ENCODE measurements at places on chromosomes 12 and 14. TPM values are rescaled to one million over a fixed set of nuclear protein-coding genes. Genes with fewer than 3 reads are reported as not detected.

TM9SF1 gene
- 110 TPM for total RNA-seq

DNA sequence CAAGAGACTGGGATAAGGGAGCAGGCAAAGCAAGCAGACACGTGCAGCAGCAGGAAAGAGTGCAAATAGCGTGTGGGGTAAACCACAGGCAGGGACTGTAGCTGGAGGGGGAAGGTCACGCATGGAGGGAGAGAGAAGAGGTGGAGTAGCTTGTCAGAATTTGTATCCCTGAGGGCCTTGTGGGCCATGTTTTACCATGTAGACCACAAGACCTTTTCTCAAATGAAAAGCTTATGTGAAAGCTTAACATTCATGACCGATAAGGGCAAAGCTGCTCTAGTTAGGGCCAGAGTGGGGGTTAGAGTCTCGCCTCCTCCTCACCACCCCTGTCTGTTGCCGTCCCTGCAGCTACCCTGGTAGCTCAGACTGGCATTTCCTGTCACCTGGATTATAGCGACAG lies 152.9 kb upstream of the E2F7 start:
- H3K27me3 ChIP-seq = no peaks in the 10 kb centered on the region
- H3K4me3 ChIP-seq = no peak overlapping the region
- DNase-seq = no peak
- no peak overlapping the region for H3K27ac ChIP-seq
- no peaks in the 10 kb centered on the region for H3K4me1 ChIP-seq
- H3K36me3 ChIP-seq = no peaks in the 10 kb centered on the region

- H3K27me3 ChIP-seq = peaks cover 4% of the 10 kb centered on the region
- no peaks in the 10 kb centered on the region for H3K36me3 ChIP-seq
- DNase-seq = no peak
- H3K27ac ChIP-seq = no peak overlapping the region
- no peak overlapping the region for H3K4me3 ChIP-seq
Observed at GRCh38 chr12:52613384-52614030, 4.9 kb downstream of the KRT73 start.

DNA sequence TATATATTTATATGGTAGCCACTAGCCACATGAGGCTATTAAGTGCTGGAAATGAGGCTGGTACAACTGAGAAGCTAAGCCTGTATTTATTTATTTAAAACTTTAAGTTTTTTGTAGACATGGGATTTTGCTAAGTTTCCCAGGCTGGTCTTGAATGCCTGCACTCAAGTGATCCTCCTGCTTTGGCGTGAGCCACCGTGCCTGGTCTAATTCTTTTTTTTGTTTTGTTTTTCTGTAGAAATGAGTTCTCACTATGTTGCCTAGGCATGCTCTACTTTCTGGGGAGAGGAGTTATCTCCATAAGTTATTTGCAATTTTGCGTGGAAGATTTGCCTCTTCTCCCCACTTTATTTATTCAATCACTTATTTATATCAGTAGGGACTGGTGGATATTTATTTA lies 4.8 kb upstream of the SNRNP35 start:
- H3K27ac ChIP-seq = no peak overlapping the region
- H3K4me3 ChIP-seq = no peak overlapping the region
- H3K36me3 ChIP-seq = no peaks in the 10 kb centered on the region
- no peak for DNase-seq

DNA sequence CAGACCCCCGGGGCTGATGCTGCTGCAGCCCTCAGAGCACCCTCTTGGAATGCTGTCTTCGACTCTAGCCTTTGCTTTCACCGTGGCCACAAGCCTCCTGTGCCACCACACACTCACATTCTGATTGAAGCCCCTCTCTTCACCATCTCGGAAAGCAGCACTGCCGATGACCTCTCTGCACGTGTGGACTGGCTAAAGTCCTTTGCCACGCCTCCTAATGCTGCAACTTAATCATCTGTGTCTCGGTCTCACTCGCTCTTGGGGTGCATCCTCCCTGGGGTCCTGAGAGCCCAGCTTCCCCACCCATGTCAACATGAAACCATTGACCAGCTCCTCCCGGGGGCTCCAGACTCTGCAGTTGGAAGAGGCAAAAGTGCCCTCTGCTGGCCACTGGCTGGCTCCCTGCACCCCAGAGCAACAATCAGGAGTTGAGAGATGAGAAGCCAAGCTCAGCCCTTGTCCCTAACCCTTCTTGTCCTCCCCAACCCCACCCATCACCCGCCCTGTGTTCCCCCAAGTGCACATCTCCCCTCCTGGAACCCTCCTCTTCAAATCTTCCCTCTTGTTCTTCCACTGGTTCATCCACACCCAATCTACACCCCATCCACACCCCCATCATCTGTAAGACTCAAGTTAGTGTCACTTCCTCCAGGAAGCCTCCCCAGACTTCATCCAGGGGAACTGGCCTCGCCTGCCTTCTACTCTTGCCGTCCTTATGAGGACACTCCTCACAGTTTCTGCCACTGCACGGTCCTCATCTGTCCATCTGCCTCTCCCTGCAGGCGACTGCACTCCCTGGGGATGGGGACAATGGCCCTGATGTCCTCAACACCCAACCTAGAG lies 23.6 kb upstream of the FAM181A start:
- no peaks in the 10 kb centered on the region for H3K27me3 ChIP-seq
- peaks cover 98% of the 10 kb centered on the region for H3K4me1 ChIP-seq
- H3K4me3 ChIP-seq = peak overlapping the region; percentile 55
- DNase-seq = peak; percentile 54

DNA sequence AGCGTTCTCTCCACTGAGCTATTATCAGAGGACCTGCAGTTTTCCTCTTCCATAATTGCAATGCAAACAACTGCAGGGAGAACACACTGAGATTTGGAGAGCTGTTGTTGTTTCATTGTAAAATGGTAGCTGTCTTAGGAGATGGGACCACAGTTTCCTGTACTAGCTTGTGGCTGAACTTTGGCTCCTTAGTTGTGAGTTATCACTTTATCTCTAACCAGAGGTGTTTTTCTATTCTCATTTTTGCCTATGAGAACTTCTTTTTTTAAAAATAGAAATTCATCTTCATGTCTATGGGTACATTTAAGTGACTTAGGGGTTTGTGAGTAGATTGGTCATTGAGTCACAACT lies 216.5 kb downstream of the SLC38A4 start:
- no peaks in the 10 kb centered on the region for H3K27me3 ChIP-seq
- DNase-seq = no peak
- H3K27ac ChIP-seq = no peak overlapping the region
- no peaks in the 10 kb centered on the region for H3K36me3 ChIP-seq
- H3K4me3 ChIP-seq = no peak overlapping the region

PLXNC1 gene
- total RNA-seq = 11.2 TPM

DNA sequence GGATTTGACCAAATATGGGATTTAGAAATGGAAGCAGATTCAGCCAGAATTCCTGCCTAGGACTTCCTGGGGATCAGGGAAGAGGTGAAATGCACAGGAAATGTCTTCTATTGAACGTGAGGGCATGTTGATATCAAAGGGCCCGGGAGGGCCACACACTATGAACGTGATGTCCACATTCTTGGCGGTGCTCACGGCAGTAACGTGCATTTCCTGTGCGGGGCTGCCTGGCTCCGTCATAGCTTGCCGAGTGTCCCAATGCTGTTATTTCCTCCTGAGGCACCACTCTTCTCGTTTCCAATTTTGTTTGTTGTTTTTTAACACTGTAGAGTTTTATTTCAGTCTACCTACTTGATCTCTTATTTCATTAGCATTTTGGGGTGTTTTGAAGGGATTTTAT lies 67.3 kb downstream of the ZNF664 start:
- no peak for DNase-seq
- H3K36me3 ChIP-seq = no peaks in the 10 kb centered on the region
- H3K27ac ChIP-seq = no peak overlapping the region
- no peaks in the 10 kb centered on the region for H3K4me1 ChIP-seq
- H3K4me3 ChIP-seq = no peak overlapping the region

NGB gene
- total RNA-seq = not detected

STYK1 gene
- total RNA-seq = not detected

RGS6 gene
- not detected for total RNA-seq

AMDHD1 gene
- 6.5 TPM for total RNA-seq

RPAP3 gene
- 32.8 TPM for total RNA-seq

DNA sequence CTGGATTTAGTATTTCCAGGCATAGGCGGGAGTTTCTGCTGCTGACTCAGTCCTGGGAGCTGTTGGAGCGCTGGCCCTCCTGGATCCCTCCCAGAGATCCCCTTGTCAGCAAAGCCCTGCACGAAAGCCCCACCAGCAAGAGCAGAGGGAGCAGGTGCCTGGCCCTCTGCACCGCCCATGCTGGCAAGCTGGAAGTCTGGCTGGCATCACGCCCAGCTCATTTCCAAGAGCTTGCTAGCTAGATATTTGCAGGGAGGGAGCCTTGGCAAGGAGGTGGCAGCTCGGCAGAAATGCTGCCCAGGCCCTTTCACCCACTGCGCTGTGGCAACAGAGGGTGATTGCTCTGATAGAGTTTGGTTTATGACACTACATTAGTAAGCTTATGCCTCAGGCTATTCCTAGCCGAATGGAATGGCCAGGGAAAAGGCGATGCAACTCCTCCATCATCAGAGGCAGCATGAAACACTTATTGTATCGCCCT lies 193.9 kb downstream of the EMP1 start:
- H3K27me3 ChIP-seq = no peaks in the 10 kb centered on the region
- H3K36me3 ChIP-seq = no peaks in the 10 kb centered on the region
- H3K27ac ChIP-seq = no peak overlapping the region
- no peak for DNase-seq
- H3K4me3 ChIP-seq = no peak overlapping the region

GRCh38 chr14:91048265-91048664 lies 12.2 kb downstream of the RPS6KA5 start:
- no peaks in the 10 kb centered on the region for H3K4me1 ChIP-seq
- no peaks in the 10 kb centered on the region for H3K36me3 ChIP-seq
- DNase-seq = no peak
- H3K4me3 ChIP-seq = no peak overlapping the region

PLBD1 gene
- total RNA-seq = not detected

GRCh38 chr12:49632986-49633702 lies 9.8 kb downstream of the PRPF40B start:
- no peak overlapping the region for H3K27ac ChIP-seq
- peaks cover 18% of the 10 kb centered on the region for H3K4me1 ChIP-seq
- H3K4me3 ChIP-seq = no peak overlapping the region
- H3K36me3 ChIP-seq = no peaks in the 10 kb centered on the region
- DNase-seq = no peak

- no peak overlapping the region for H3K4me3 ChIP-seq
- DNase-seq = no peak
- H3K27me3 ChIP-seq = no peaks in the 10 kb centered on the region
- H3K4me1 ChIP-seq = no peaks in the 10 kb centered on the region
- H3K36me3 ChIP-seq = no peaks in the 10 kb centered on the region
Observed at GRCh38 chr12:105272152-105272551, 36.2 kb upstream of the APPL2 start.

NANOG gene
- not detected for total RNA-seq

GRCh38 chr12:31896514-31897039 lies 62.6 kb upstream of the RESF1 start:
- no peaks in the 10 kb centered on the region for H3K36me3 ChIP-seq
- no peak overlapping the region for H3K4me3 ChIP-seq
- DNase-seq = no peak
- H3K27me3 ChIP-seq = no peaks in the 10 kb centered on the region
- no peak overlapping the region for H3K27ac ChIP-seq
- no peaks in the 10 kb centered on the region for H3K4me1 ChIP-seq

LAG3 gene
- 0.11 TPM for total RNA-seq

- no peak overlapping the region for H3K27ac ChIP-seq
- no peaks in the 10 kb centered on the region for H3K27me3 ChIP-seq
- H3K4me3 ChIP-seq = no peak overlapping the region
- no peaks in the 10 kb centered on the region for H3K36me3 ChIP-seq
Observed at GRCh38 chr14:80427101-80427500, 215.8 kb upstream of the DIO2 start.

GRCh38 chr12:131747276-131748177 lies 36.6 kb downstream of the SFSWAP start:
- peaks cover 26% of the 10 kb centered on the region for H3K36me3 ChIP-seq
- no peak for DNase-seq
- no peaks in the 10 kb centered on the region for H3K27me3 ChIP-seq

- no peak overlapping the region for H3K4me3 ChIP-seq
- H3K36me3 ChIP-seq = no peaks in the 10 kb centered on the region
- no peak for DNase-seq
- no peak overlapping the region for H3K27ac ChIP-seq
Observed at GRCh38 chr12:131138638-131139362, 185.1 kb downstream of the ADGRD1 start.

DNA sequence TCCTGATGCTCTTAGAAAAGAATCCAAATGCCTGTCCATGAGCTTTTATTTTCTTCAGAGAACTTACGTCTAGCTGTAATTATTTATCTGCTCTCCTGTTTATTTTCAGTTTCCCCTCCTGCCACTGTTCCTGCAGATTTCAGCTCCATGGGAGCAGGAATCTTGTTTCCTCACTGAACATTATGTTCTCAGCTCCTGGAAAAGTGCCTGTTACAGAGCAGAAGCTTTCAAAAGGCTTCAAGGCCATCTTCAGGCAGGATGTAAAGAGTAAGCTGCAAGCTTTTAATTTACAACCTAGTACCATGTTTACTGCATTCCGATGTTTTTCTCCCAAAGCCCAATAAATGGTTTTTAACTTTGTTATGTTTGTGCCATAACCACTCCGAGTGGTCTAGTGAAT lies 98.4 kb upstream of the BTG1 start:
- DNase-seq = no peak
- no peaks in the 10 kb centered on the region for H3K27me3 ChIP-seq
- H3K36me3 ChIP-seq = no peaks in the 10 kb centered on the region
- no peak overlapping the region for H3K4me3 ChIP-seq

- H3K4me1 ChIP-seq = peaks cover 24% of the 10 kb centered on the region
- no peaks in the 10 kb centered on the region for H3K27me3 ChIP-seq
- H3K36me3 ChIP-seq = no peaks in the 10 kb centered on the region
- H3K27ac ChIP-seq = no peak overlapping the region
Observed at GRCh38 chr12:10365696-10366405, 24.0 kb downstream of the KLRK1 start.

- no peak overlapping the region for H3K27ac ChIP-seq
- no peaks in the 10 kb centered on the region for H3K36me3 ChIP-seq
- no peak overlapping the region for H3K4me3 ChIP-seq
- DNase-seq = no peak
- no peaks in the 10 kb centered on the region for H3K4me1 ChIP-seq
- H3K27me3 ChIP-seq = peaks cover 6% of the 10 kb centered on the region
Observed at GRCh38 chr14:73810478-73811163, 41.0 kb upstream of the PTGR2 start.

TMBIM6 gene
- total RNA-seq = 220 TPM

GRCh38 chr14:90511795-90512328 lies 115.0 kb downstream of the CALM1 start:
- peak overlapping the region; percentile 83 for H3K27ac ChIP-seq
- H3K4me1 ChIP-seq = peaks cover 79% of the 10 kb centered on the region
- H3K36me3 ChIP-seq = no peaks in the 10 kb centered on the region
- no peak for DNase-seq
- H3K27me3 ChIP-seq = no peaks in the 10 kb centered on the region

GRCh38 chr14:72715215-72715849 lies 178.6 kb downstream of the DPF3 start:
- H3K27me3 ChIP-seq = no peaks in the 10 kb centered on the region
- DNase-seq = no peak
- H3K4me1 ChIP-seq = peaks cover 4% of the 10 kb centered on the region
- no peaks in the 10 kb centered on the region for H3K36me3 ChIP-seq
- H3K27ac ChIP-seq = no peak overlapping the region

DNA sequence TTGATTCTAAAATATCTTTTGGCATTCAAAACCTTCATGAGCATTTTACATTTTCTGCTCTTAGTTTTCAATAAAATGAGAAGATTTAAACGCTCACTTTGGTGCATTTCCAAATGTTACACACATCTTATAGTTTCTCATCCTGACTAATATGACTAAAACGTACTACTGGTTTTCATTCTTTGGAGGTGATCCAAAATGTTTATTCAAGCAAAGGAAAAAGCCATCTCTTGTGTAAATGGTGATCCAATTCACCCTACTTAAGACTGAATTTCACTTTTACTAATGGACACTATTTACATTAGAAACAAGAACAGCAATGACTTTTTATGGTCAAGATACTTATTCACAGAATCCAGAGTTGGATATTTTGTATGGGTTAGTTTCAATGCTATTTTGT lies 86.6 kb downstream of the KITLG start:
- H3K27me3 ChIP-seq = no peaks in the 10 kb centered on the region
- H3K4me3 ChIP-seq = no peak overlapping the region
